ENCODE measurements at places on chromosomes 2 and 18.

GRCh38 chr2:41283079-41283775 lies 764.6 kb upstream of the PKDCC start:
- peak; percentile 3 for DNase-seq

- DNase-seq: no peak
Measured at GRCh38 chr18:45935591-45936335, 31.4 kb downstream of the EPG5 start.

GRCh38 chr18:21362831-21363230 lies 120.8 kb downstream of the GREB1L start:
- DNase-seq: no peak

GRCh38 chr2:230938098-230938497 lies 13.1 kb upstream of the GPR55 start:
- DNase-seq: no peak

GRCh38 chr2:174775571-174775980 lies 11.3 kb upstream of the CHRNA1 start:
- DNase-seq: peak; percentile 47
